ENCODE measurements at places on chromosomes 12 and 14. TPM values are rescaled to one million over a fixed set of nuclear protein-coding genes. Genes with fewer than 3 reads are reported as not detected.

Gene COQ10A
- total RNA-seq, result 18.6 TPM

Gene FLRT2
- total RNA-seq, result 3.0 TPM

Gene SPX
- not detected for total RNA-seq

DNA sequence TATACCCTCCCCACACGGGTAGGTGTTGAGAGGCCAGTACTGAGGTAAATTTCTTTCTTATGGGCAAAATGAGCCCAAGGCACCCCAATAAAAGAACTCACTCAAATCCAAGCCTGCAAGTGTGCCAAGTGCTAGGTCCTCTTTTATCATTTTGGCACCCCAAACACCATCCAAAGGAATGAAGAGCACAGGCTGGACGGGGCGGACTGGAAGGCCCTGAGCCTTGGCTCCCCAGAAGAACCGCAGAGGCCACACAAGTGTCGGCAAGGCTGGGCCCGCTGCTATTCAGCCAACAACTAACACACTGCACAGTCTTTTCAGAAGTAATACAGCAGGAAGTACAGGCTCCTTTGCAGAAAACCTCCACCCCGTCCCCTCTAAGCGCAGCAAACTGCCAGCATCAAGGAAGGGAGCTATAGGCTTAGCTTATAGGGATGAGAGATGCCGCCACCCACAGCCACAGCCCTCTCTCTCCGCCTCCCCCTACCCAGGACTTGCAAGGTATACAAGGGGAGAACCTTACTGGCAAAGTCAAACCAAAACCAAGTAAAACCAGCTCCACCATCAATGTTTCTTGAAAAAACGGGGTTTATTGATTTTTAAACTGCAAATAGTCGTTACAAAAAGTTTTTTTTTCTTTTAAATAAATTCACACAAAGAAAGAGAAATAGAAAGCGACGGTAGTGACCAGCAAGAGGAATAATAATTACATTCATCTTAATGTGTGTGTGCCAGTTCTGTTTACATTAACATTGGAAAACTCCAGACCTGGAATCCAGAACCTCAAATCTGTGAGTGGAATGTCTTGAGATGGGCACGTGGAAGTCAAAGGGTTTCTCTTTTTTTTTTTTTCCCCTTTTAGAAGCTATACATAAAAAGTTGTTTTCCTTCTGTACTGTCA, 5.5 kb downstream of the ZFP36L1 start:
- peak; percentile 85 for DNase-seq

DNA sequence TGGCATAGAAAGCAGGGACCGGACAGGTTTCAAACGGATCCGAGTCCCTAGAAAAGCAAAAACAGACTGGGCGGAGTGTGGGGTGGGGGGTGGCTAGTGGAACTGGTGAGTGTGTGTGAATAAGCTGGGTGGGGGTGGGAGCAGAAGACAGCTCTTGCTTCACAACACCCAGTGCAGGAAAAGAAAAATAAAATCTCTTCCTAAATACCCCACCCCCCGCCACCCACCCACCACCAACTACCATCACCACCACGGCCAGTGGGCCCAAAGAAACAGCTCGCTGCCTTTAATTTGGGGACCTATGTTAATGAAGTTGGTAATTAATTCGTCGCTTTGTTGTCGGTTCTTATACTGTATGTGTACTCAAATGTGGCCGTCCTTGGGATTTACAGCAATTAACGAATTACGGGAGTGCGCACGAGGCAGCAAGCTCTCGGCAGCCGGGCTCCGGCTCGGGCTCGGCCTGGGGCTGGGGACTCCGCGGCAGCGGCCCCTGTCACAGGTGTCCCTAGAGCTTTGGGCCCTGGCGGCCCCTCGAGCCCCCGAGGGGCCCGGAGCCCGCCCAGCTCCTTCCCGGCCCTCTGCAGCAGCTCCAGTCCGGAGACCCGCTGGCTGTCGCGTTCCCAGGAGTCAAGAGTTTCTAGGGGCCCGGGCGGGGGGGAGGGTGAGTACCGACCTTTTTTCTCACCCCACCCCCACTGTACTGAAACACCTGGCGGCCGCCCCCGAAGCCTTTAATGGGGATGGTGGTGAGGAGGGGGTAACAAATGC, 1.5 kb upstream of the OTX2 start:
- DNase-seq, result no peak
